Activated T-cell treated with anti-CD3 and anti-CD28 coated beads, Interleukin-2, amount 50 U/mL, for 72 hours (primary cell): ENCODE measurements at places on chromosomes 13 and 19. TPM values are rescaled to one million over a fixed set of nuclear protein-coding genes. Genes with fewer than 3 reads are reported as not detected.

GRCh38 chr13:79496188-79496587 lies 15.2 kb downstream of the NDFIP2 start:
- H3K36me3 ChIP-seq: peaks cover 10% of the 10 kb centered on the region
- H3K27me3 ChIP-seq: no peaks in the 10 kb centered on the region
- peak overlapping the region; percentile 85 for H3K27ac ChIP-seq

DNA sequence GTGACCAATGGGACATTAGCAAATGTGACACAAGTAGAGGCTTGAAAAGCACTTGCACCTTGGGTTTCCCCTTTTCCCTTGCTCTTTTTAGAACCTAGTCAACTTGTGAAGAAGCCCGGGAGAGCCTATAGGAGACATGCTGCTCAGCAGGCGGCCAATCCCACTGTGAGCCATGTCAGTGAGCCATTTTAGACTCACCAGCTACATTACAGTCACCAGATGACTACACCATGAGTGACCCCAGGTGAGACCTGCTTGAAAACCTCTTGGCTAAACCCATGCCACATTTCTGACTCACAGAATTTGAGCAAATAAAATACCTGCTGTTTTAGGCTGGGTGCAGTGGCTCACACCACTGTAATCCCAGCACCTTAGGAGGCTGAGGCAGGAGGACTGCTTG lies 317.5 kb downstream of the KLF12 start:
- H3K27me3 ChIP-seq: no peaks in the 10 kb centered on the region
- peaks cover 10% of the 10 kb centered on the region for H3K4me1 ChIP-seq
- no peak overlapping the region for H3K4me3 ChIP-seq
- peaks cover 2% of the 10 kb centered on the region for H3K36me3 ChIP-seq
- H3K27ac ChIP-seq: no peak overlapping the region

DNA sequence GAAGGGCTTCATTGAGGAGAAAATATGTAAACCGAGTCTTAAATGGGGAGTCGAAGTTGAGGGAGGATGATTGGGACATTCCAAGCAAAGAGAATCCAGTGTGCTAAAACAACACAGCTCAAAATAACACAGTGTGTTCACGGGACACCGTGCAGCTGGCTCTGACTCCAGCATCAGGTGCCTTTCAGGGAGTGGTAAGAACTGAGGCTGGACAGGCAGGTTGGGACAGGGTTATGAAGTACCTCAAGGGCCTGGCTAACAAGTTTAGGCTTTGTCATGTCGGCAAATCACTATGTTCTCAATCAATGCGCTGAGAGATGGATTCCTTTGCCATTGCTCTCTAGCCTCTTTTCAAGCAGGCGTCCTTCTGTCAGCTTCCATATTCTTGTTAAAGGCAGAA lies 27.5 kb upstream of the WDFY2 start:
- H3K36me3 ChIP-seq: peaks cover 1% of the 10 kb centered on the region
- H3K4me3 ChIP-seq: no peak overlapping the region
- no peak overlapping the region for H3K27ac ChIP-seq
- DNase-seq: no peak

DNA sequence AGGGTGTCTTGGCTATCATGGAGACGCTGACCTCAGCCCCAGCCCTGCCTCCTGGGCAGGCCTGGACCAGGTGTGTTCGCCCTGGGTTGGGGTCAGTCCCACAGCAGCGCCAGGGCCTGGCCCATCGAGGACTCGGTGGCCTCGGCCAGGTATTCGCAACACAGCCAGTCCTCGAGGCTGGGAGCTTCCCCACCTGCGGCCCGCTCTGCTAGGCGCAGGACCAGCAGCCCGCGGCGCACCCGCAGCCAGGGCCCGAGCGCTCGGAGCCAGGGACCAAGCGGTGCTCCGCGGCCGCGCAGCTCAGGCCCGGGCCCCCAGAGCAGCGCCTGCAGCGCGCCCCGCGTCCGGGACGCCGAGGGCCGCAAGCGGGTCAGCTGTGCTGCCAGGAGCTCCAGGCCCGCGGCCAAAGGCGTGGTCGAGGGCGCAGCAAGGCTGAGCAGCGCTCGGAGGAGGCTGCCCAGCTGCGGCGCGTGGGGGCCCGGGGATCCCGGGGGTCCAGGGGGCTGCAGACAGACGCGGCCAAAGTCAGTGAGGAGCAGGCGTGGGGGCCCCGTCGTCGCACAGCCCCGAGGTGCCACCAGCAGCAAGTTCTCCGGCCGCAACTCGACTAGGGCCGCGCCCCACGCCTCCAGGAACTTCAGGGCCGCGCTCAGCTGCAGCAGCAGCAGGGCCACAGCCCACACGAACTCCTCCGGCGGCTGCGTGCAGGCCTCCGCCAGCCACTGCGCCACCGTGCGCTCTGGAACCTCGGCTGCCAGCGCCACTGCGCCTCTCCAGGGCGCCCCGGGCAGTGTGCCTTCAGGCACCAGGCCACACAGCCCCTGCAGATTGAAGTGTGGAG lies 6.2 kb downstream of the PEAK3 start:
- peaks cover 31% of the 10 kb centered on the region for H3K4me1 ChIP-seq
- peaks cover 11% of the 10 kb centered on the region for H3K36me3 ChIP-seq
- no peaks in the 10 kb centered on the region for H3K27me3 ChIP-seq
- no peak overlapping the region for H3K4me3 ChIP-seq

DNA sequence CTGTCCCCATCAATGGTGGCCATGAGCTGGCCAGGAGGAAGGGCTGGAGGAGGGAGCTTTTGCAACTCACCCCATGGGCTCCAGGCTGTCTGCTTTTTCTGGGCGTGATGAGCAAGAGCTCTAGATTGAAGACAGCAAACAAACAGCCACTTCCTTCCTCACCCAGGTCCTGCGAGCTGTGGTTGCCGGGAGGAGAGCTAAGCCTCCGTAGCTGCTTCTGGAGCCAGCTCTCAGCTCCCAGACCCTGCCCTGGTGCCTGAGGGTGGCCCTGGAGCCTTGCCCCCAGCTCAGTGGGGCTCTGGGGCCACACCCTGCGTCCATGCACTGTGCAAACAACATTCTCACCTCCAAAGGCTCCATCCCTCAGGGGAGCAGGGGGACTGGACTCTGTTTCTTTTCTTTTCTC lies 6.2 kb downstream of the MYO1F start:
- peak overlapping the region; percentile 87 for H3K27ac ChIP-seq
- H3K27me3 ChIP-seq: no peaks in the 10 kb centered on the region
- H3K36me3 ChIP-seq: no peaks in the 10 kb centered on the region
- peak overlapping the region; percentile 71 for H3K4me3 ChIP-seq
- H3K4me1 ChIP-seq: peaks cover 65% of the 10 kb centered on the region

- H3K4me1 ChIP-seq: peaks cover 26% of the 10 kb centered on the region
- no peak for DNase-seq
- H3K27me3 ChIP-seq: no peaks in the 10 kb centered on the region
- no peak overlapping the region for H3K4me3 ChIP-seq
- H3K27ac ChIP-seq: no peak overlapping the region
- no peaks in the 10 kb centered on the region for H3K36me3 ChIP-seq
Measured at GRCh38 chr13:26719356-26719945, 41.1 kb downstream of the GPR12 start.

GRCh38 chr19:1098177-1099051 lies 3.2 kb upstream of the POLR2E start:
- DNase-seq: no peak
- H3K4me1 ChIP-seq: peaks cover 89% of the 10 kb centered on the region
- H3K36me3 ChIP-seq: peaks cover 5% of the 10 kb centered on the region
- H3K27me3 ChIP-seq: no peaks in the 10 kb centered on the region

DNA sequence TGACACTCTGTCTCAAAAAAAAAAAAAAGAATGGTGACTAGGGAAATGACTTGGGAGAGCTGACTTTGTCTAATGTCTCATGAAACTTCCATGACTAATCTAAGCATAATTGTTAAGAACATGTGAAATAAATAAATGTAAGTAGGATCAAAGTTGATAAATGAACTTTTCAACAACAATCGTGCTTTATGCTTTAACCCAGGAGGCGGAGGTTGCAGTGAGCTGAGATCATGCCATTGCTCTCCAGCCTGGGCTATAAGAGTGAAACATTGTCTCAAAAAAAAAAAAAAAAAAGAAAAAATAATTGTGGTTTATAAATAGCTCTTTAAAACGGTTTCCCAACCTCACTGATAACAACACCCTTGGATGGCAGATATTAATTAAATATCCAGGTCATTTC lies 12.9 kb upstream of the AKT2 start:
- H3K4me1 ChIP-seq: no peaks in the 10 kb centered on the region
- no peak for DNase-seq
- H3K4me3 ChIP-seq: no peak overlapping the region
- H3K36me3 ChIP-seq: no peaks in the 10 kb centered on the region
- no peak overlapping the region for H3K27ac ChIP-seq

DNA sequence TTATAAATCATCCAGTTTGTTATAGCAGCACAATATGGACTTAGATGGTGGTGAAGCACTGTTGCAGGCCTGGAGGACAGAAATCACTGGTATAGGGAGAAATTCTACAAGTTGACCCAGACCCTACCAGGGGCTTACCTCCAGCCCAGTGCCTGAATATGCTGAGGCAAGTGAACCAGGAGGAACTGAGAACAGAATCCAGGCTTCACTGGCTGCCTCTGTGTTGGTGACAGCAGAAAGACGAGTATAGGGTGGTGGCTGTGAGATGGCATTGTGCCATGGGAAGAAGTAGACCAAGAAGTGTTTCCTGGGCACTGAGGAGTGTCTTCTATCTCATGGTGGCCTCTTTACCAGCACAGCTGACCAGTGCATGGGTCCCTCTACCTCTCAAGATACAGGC lies 15.9 kb upstream of the EID2 start:
- peaks cover 39% of the 10 kb centered on the region for H3K4me1 ChIP-seq
- no peak overlapping the region for H3K27ac ChIP-seq
- no peaks in the 10 kb centered on the region for H3K36me3 ChIP-seq
- DNase-seq: no peak

DNA sequence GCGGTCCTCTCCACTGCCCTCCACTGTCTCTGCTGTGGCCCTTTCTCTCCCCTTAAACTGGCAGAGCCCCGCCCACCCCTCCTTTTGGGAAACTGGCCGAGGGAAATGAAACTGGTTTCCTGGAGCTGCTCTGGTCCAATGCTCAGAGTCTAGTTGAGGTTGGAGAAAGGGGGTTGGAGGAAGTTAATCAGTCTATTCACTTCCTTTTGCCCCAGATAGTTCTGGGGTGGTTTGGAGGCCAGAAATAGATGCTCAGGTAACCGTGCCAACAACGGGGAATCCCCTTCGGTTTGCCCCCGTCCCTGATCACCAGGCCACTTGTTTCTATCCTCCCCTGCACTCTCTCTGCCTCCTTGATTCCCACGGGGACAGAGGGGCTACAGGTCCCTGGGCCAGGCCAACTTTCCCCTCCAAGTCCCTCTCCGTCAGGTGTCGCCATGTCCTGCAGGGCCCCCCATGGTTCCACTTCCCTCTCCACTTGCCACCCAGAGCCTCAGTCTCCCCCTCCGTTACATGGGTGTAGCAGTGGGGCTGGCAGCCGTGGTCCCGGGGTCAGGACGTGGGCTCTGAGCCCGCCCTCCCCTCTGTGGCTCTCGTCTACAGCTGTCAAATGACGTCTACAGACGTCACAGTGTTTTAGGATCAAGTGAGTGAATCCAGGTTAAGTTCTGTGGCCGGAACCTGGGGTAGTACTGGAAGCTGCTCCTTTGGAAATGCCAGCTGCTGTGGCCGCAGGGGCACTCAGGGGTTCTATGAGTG lies at the start of gene IL4I1:
Gene IL4I1, minus strand, starts transcription at position 25 of the 759 bp plus-strand sequence. CDS start 727 bp downstream, outside the sequence.
- no peaks in the 10 kb centered on the region for H3K27me3 ChIP-seq
- peaks cover 2% of the 10 kb centered on the region for H3K36me3 ChIP-seq
- H3K4me3 ChIP-seq: peak within 1 kb of the TSS; percentile 87
- H3K27ac ChIP-seq: peak within 1 kb of the TSS; percentile 80
- peaks cover 79% of the 10 kb centered on the region for H3K4me1 ChIP-seq

- H3K36me3 ChIP-seq: peaks cover 7% of the 10 kb centered on the region
- peaks cover 27% of the 10 kb centered on the region for H3K4me1 ChIP-seq
- H3K27ac ChIP-seq: no peak overlapping the region
- peak overlapping the region; percentile 33 for H3K4me3 ChIP-seq
- peaks cover 12% of the 10 kb centered on the region for H3K27me3 ChIP-seq
Measured at GRCh38 chr13:23679220-23679619, 109.0 kb downstream of the TNFRSF19 start.

GRCh38 chr19:2970201-2970835 lies 7.0 kb upstream of the TLE6 start:
- no peaks in the 10 kb centered on the region for H3K27me3 ChIP-seq
- no peaks in the 10 kb centered on the region for H3K36me3 ChIP-seq
- no peak for DNase-seq
- H3K4me3 ChIP-seq: no peak overlapping the region

- H3K27me3 ChIP-seq: peaks cover 4% of the 10 kb centered on the region
- DNase-seq: no peak
- no peak overlapping the region for H3K4me3 ChIP-seq
- H3K27ac ChIP-seq: no peak overlapping the region
- H3K36me3 ChIP-seq: no peaks in the 10 kb centered on the region
Measured at GRCh38 chr13:109400209-109400608, 386.2 kb downstream of the IRS2 start.

DNA sequence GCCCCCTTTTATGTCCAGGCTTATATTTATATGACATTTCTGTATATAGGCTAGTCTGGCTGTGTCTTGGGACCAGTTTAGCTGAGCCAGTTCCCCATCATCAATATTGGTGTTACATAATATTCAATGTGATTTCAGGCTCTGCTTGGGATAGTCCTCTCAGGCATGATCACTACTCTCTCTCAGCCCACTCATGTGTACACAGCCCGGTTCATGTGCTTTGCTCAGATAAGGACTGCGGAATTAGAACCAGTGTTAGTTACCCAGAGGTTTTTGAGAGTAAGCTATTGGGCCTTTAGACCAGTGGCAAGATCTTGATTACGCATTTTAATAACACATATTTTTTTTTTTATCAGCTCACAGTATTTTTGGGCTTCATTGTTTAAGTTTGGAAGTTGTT lies 219.9 kb downstream of the GPC5 start:
- H3K36me3 ChIP-seq: no peaks in the 10 kb centered on the region
- no peak overlapping the region for H3K27ac ChIP-seq
- no peaks in the 10 kb centered on the region for H3K27me3 ChIP-seq
- H3K4me1 ChIP-seq: no peaks in the 10 kb centered on the region

GRCh38 chr19:18932216-18932841 lies 8.7 kb downstream of the HOMER3 start:
- DNase-seq: peak; percentile 87
- peaks cover 11% of the 10 kb centered on the region for H3K27me3 ChIP-seq
- H3K4me1 ChIP-seq: peaks cover 5% of the 10 kb centered on the region
- peak overlapping the region; percentile 91 for H3K4me3 ChIP-seq

DNA sequence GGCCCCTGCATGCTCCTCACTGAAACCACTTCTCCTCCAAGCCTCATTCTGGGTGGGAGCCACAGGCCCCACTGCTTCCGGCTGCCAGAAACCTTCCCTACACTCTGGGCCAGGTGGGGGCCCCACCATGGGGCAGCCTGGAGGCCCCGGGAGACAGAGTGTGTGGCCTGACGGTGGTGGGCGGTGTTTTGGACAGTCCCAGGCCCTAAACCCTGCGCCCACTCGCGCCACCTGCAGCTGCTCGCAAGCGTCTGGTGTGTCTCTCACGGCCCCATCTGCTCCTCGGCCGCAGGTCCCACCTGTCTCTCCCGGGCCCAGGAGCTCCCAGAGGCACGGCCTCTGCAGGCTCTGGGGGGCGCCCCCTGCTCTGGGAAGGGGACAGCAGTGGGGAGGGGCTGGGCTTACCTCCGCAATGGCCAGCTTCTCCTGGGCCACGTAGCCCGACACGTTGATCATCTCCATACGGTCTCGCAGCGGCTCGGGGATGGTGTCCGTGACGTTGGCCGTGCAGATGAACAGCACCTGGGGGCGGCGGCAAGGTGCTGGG lies 5.6 kb downstream of the RPL36 start:
- H3K4me1 ChIP-seq: peaks cover 21% of the 10 kb centered on the region
- H3K27me3 ChIP-seq: no peaks in the 10 kb centered on the region
- H3K4me3 ChIP-seq: no peak overlapping the region

- no peaks in the 10 kb centered on the region for H3K27me3 ChIP-seq
- no peak overlapping the region for H3K4me3 ChIP-seq
- H3K36me3 ChIP-seq: no peaks in the 10 kb centered on the region
Measured at GRCh38 chr19:5775668-5776309, 8.8 kb downstream of the PRR22 start.

PEG3 gene
- 0.12 TPM for total RNA-seq

C5AR1 gene
- 1.8 TPM for total RNA-seq

MAP1S gene
- total RNA-seq: 59.5 TPM
